ENCODE measurements at places on chromosomes 5 and 9. TPM values are rescaled to one million over a fixed set of nuclear protein-coding genes. Genes with fewer than 3 reads are reported as not detected.

The TRMT10B gene
- 2.4 TPM for total RNA-seq

The CHSY3 gene
- total RNA-seq: 2.1 TPM

DNA sequence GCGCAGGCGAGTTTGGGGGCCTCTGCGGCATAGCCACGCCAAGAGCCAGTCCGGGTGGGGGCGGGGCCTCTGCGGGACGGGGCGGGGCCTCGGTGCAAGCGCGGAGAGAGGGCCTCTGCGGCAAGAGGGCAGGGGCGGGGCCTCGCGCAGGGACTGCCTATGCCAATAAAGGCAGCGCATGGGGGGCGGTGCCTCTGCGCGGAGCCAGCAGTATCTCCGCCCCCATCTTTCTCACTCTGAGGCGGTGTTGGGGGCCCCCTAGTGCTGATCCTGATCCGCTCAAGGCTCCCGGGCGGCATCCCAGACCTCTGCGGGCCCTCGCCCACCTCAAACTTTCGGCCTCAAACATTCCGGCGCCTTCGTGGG is 9.2 kb upstream of the GPRIN1 start:
- peak; percentile 61 for DNase-seq

DNA sequence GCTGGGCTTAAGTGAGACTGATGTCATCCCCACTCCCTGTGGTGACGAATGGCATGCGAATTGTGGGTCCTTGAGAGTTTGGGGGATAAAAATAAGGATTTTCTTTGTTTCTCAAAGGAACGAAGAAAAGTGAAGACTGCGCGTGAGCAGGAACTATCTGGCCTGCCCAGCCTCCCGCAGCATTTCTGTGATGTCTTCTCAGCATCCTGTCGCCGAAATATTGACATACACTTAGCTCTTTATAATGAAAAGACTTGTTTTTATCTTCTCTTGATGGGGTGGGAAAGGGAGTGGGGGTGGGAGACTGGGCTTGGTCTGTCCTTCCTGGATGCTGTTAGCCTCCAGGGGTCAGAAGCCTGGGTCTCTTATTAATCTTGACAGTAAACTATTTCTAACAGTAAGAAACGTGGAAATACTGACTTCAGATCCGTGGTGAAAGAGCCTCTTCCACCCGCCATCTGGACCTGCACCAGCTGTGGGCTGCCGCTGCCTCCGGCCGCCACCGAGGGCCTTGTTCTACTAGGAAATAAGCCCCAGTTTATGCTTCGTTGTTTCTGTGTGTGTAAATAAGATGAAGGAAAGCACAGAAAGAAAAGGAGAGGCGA is 239.6 kb downstream of the FANCC start:
- DNase-seq: no peak

- no peak for DNase-seq
Observed at GRCh38 chr5:126016256-126016655, 407.0 kb upstream of the GRAMD2B start.

- no peak for DNase-seq
Observed at GRCh38 chr5:73318308-73318719, 130.3 kb downstream of the FOXD1 start.

The FBP1 gene
- 0.95 TPM for total RNA-seq

DNA sequence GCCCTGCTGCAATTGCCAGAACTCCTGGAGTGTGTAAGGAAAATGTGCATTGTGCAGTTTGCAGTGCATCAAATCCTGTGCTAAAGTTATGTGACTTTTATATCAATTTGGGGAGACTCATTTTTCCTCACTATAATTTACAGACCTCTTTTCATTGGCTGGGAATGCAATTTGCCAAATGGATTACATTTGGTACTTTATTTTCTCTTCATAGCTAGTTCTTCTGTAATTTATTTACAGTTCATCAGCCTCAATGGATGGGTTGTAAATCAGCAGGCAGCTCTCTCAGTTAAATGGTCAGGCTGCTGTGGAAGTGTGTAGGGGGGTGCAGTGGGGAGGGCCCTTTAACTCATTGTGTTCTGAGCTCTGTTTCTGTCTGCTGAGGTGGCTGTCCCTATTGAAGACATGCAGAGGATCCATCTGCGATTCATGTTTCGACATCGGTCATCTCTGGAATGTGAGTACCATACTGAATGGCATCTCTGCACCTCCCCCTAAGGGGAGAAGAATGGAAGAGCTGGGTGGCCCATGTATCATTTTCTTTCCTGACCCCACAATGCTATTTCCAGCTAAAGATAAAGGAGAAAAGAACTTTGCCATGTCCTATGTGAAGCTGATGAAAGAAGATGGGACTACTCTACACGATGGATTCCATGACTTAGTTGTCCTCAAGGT is 74.6 kb downstream of the DOCK2 start:
- DNase-seq: no peak

GRCh38 chr5:151695464-151695863 is 8.7 kb upstream of the SPARC start:
- no peak for DNase-seq

The SV2C gene
- not detected for total RNA-seq

The PCDHA6 gene
- 0.88 TPM for total RNA-seq

DNA sequence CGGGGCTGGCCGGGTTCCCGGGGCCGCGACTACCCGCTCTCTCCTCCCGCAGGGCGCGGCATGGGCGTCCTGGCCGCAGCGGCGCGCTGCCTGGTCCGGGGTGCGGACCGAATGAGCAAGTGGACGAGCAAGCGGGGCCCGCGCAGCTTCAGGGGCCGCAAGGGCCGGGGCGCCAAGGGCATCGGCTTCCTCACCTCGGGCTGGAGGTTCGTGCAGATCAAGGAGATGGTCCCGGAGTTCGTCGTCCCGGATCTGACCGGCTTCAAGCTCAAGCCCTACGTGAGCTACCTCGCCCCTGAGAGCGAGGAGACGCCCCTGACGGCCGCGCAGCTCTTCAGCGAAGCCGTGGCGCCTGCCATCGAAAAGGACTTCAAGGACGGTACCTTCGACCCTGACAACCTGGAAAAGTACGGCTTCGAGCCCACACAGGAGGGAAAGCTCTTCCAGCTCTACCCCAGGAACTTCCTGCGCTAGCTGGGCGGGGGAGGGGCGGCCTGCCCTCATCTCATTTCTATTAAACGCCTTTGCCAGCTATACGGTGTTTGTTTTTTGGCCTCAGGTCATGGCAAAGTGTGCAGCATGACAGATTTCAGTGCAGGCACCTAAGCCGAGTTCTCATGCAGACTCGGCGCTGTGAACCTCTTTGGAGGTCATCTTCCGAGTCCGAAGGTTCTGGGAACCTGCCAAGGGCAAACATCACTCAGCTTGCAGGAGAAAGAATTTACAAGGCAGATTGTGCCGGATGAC is 516 bp downstream of the MRPL41 start:
- DNase-seq: no peak

GRCh38 chr5:38870595-38870994 is 24.8 kb downstream of the OSMR start:
- DNase-seq: no peak

The ST8SIA4 gene
- 1.1 TPM for total RNA-seq

DNA sequence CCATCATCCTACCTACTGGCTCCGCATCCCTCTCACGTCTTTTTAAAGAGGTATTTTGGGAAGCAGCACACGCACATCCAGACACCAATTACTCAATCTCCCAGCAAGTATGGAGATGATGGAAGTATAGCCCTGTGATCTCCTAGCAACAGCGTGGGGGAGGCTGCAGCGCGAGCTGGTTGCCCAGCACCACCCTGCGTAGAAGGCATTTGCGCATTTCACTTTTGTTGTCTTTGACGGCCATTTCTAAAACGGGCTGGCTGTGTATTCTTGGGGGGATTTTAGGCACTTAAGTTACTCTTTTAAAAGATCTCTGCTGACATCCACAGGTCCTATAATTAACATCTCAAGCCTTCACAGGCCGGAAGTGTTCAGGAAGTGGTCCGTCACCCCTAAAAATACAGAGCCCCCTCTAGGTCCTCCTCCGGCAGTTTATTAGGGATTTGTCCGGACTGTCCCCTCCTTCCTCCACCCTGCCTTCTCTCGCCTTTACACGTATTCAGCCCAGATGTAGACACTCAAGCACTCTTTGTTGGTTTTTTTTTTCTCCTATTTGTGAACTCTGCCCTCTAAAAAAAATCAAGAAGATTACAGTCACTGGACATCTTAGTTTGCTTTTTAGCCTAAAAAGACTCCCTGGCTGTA is 371.4 kb downstream of the NTRK2 start:
- DNase-seq: no peak

The C7 gene
- 7.7 TPM for total RNA-seq

- DNase-seq: no peak
Observed at GRCh38 chr5:139513852-139514485, 31.4 kb upstream of the STING1 start.

The C6 gene
- not detected for total RNA-seq

DNA sequence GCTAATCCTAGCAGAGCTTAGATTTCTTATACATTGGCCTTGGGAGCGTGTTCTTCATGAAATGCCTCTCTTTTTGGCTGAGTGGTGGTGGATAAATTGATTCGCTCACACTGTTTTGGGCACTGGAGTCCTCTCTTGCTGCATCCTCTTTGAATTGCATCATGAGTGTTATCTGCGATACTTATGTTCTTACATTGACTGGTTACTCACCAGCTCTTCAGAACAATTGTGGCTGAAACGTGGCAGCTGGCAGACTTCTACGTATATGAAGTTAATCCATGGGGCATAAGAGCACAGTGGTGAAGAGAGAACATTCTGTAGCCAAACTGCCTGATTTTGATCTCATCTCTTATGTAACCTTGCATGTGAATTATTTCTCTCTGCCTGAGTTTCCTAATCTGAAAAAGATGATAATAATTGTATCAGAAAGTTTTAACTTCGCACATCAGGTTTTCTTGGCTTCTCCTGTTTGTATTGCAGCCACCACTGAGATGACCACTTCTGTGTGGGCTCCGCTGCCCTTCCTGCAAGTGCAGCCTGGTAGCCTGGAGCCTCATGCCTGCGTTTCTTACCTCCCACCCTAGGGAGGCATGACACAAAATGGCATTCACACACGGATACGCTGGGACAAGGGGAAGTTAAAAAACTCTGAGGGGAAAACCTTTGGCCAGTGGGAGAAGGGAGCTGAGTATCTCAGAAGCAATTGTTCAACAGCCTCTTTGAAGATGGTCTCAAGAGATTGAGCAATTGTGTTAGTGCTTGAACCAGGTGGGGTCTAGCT is 295.2 kb downstream of the ARHGAP26 start:
- DNase-seq: no peak

The UNC5A gene
- 1.6 TPM for total RNA-seq

- DNase-seq: no peak
Observed at GRCh38 chr9:128159522-128159783, 612 bp upstream of the BBLN start.

The SLCO6A1 gene
- total RNA-seq: not detected

The TMEM141 gene
- 47.5 TPM for total RNA-seq

The PCDHB11 gene
- total RNA-seq: 0.13 TPM

GRCh38 chr5:68067291-68067690 is 148.3 kb upstream of the PIK3R1 start:
- no peak for DNase-seq

The KCNV2 gene
- not detected for total RNA-seq
